ENCODE measurements at places on chromosomes 11 and 22.
A peak's percentile ranks its signal among the peaks of the same experiment; 100 is the strongest.

GRCh38 chr11:112666253-112666652 lies 295.0 kb upstream of the NCAM1 start:
- no peak for DNase-seq

DNA sequence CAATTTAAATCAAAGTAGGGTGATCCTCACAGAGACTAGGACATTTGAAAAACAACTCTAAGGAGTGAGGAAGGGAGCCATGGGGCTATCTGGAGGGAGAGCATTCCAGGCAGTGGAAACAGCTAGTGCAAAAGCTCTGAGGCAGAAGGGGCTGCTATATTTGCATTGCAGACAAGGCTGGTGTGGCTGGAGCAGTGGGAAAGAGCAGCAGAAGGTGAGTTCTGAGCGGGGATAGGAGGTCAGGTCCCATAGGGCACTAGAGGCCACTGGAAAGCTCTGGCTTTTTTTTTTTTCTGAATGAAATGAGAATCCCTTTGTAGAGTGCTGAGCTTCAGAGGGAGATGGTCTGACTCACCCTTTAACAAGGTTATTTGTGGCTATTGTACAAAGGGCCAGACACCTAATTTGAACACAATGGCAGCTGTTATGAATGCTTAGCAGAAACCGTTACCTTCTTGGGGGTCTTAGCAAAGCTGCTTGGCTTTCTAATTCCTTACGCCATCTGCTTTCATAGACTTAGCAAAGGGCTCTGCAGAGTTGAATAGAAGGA lies 291.6 kb downstream of the BUD13 start:
- DNase-seq = no peak

- no peak for DNase-seq
These were observed 286.6 kb downstream of the ETS1 start for GRCh38 chr11:128300785-128301184.

- no peak for DNase-seq
These were observed 84.8 kb upstream of the SHANK2 start for GRCh38 chr11:71336996-71337754.

- no peak for DNase-seq
These were observed 103.7 kb downstream of the CD44 start for GRCh38 chr11:35242412-35243242.

- no peak for DNase-seq
These were observed 116.4 kb downstream of the APOL5 start for GRCh38 chr22:35834061-35834460.

DNA sequence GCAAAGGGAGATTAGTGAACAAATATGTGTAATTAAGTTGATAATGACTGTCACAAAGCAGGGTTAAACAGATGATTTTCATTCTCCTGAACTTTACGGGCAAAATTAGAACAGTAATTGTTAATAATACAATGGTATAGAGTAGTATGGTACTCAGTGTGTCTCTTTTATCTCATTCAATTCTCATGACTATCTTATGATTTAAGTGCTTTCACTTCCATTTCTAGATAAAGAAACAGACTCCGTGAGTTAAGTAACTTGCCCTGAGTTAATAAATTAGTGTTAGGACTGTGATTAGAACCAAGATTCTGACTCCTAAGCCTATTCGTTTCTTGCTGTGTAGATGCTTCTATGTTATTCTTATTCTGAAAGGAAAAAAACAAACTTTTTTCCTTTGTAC lies 22.0 kb downstream of the PIH1D2 start:
- no peak for DNase-seq

GRCh38 chr11:133842730-133843129 lies 2.6 kb downstream of the SPATA19 start:
- DNase-seq = no peak

DNA sequence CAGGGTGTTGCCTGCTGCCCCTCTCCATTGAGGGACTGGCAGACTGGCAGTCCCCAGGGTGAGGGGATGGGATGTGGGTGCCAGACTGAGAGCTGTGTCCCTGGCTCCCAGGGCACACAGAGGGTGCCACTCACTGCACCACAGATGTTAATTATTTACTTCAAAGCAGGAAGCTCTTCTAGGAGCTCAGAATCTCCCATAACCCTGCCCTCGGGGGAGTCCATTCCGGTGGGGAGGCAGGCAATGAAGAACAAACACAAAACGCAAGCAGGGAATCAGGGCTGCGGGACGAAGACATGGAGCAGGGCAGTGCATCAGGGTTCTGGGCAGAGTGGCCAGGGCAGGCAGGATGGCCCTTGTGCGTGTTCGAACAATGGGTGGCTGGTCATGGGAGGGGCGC lies 24.4 kb upstream of the FLRT1 start:
- DNase-seq = no peak

GRCh38 chr11:93761910-93762309 lies 20.4 kb downstream of the C11orf54 start:
- no peak for DNase-seq

GRCh38 chr22:42639541-42640241 lies 710 bp downstream of the ATP5MGL start:
- DNase-seq = no peak

- DNase-seq = no peak
These were observed 27.3 kb downstream of the TSPAN18 start for GRCh38 chr11:44753961-44754645.

- no peak for DNase-seq
These were observed 75.3 kb downstream of the MYO18B start for GRCh38 chr22:25817092-25817943.

- no peak for DNase-seq
These were observed 1.9 kb downstream of the UPK2 start for GRCh38 chr11:118957968-118958367.

DNA sequence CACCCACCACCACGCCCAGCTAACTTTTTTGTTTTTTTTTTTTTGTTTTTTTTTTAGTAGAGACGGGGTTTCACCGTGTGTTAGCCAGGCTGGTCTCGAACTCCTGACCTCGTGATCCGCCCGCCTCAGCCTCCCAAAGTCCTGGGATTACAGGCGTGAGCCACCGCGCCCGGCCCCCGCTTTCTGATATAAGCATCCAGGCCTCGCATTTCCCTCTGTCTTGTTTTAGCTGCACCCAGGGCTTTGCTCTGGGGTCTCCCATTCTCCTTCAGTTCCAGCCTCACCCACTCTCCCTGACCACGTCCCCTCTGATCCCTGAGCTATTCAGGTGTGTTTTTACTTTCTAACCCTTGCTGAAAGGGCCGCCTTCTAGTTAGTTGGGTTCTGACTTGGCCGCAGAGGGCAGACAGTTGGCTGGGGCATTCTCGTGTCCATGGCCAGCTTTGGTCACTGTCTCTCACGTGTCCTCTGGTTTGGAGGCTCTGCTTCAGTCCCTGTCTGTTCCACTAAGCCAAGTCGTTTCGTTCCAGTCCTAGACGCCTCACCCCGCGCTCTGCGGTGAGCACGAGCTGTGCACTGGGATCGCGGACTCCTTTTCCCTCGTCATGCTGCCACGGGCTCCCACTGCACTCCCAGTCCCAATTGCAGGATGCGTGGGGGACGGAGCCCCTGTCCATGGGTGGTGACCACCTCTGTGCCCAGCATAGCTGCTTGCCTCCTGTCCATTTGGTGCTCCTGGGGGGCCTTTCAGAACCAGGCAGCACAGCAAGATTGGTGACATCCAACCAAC lies 6.0 kb upstream of the TNNT3 start:
- no peak for DNase-seq

DNA sequence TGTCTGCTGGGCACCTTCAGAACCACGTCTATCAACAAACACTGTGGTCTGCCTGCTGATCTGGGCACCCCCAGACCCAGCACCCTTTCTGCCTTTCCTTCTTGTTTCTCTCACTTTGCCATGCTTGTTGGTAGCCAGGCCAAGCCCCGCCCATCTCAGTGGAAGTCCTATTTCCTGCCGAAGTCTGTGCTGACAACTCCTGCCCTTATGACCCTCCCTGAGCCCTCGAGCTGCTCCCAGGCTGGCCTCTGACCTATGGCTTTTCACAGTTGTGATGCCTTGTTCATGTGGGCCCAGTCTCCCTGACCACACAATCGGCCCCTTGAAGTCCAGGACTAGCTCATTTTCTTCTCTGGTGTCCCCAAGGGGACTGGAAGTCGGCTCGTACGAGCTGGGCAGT lies 132.1 kb downstream of the DSCAML1 start:
- no peak for DNase-seq

DNA sequence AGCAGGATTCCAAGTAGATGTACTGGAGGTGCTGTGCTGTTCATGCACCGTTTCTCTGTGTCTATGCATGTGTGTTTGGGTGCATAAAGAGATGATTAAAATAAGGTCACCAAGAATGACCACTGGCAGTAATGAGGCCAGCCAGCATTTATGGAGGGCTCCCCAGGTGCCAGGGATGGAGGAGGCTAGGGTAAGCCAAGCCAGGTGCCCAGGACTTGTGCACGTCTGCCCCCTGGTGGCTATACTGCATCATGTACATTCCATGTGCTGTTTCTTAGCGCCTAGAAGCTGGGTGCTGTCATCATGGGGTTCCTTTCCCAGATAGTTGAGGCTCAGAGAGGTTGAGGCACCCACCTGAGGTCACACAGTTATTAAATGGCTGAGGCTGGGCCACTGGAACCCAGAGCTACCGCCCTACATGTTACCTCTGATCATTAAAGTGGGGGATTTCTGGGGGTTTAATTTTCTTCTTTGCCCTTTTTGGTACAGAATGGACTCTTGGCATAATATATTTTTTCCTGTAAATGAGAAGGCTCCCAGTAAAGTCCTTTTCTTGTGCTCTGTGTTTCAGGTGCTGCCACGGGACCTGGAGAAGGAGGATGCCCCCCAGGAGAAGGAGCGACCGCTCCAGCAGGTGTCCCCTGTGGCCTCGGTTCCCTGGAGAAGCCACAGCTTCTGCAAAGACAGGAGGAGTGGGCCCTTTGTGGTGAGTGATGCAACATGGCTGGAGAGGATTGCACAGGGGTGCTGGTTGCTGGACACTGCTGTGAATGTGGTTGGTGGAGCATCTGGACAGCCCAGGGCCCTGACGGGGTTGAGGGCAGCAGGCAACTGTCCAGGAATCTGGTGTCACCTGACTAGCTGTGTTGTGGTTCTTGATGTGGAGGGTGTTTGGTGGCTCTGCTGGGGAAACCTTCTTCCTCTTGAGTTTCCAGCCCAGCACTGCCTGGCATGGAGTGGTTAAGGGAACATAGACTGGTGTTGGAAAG lies 96.4 kb downstream of the KIAA1671 start:
- DNase-seq = peak; percentile 52

GRCh38 chr11:71207563-71207962 lies 44.8 kb downstream of the SHANK2 start:
- DNase-seq = no peak

DNA sequence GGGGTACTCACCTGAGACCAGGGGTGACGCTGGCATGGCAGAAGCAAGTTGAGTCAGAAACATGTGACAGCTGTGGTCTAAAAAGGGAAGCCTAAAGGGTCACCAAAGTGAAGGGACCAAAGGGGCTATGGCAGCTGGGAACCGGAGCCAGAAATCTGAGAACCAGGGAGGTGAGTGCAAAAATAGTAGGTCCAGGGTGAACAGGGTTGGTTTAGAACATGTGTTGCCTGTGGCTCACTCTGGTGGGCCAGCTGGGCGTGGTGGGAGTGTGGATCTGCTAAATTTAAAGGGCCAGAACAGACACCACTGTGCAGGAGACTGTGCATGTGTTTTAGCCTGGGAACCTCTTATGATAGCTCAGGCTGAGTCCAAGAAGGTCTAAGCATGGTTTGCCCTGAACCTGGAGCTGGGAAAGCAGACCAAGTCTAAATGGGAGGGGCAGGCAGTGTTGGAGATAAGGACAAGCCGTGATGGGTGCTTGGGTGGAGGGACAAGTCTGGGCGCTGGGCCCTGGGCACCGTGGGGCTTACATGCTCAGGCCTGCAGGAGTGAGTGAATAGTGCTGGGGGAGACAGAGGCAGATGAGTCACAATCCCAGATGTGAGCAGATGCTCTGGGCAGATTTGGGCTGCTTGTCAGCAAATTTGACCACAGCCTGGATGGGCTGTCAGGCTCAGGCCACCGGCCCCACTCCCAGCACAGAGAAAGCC lies 41.4 kb upstream of the ZBED5 start:
- no peak for DNase-seq

DNA sequence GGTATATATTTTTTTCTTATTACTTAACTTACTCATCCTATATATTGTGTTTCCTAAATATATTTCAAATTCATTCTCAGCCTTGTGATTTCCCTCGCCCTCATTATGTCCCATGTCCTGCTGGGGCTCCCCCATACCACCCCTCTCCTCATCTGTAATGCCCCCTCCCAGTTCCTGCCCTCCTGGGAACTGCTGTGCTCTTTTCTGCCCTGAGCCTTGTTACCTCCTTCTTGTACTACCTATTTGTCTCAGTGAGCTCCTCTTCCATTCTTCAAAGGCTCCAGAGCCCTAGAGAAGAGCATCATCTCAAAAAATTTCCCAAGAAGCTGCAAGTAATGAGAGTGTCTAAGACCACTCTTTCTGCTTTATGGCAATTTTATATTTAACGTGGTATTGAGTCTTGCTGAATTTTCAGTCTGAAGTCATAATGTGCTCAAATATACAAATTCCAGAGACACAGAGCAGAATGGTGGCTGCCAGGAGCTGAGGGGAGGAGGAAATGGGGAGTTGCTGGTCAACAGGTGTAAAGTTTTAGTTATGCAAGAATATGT lies 66.5 kb upstream of the TOP3B start:
- DNase-seq = no peak

- no peak for DNase-seq
These were observed 39.7 kb downstream of the IGLL5 start for GRCh38 chr22:22927196-22927887.

DNA sequence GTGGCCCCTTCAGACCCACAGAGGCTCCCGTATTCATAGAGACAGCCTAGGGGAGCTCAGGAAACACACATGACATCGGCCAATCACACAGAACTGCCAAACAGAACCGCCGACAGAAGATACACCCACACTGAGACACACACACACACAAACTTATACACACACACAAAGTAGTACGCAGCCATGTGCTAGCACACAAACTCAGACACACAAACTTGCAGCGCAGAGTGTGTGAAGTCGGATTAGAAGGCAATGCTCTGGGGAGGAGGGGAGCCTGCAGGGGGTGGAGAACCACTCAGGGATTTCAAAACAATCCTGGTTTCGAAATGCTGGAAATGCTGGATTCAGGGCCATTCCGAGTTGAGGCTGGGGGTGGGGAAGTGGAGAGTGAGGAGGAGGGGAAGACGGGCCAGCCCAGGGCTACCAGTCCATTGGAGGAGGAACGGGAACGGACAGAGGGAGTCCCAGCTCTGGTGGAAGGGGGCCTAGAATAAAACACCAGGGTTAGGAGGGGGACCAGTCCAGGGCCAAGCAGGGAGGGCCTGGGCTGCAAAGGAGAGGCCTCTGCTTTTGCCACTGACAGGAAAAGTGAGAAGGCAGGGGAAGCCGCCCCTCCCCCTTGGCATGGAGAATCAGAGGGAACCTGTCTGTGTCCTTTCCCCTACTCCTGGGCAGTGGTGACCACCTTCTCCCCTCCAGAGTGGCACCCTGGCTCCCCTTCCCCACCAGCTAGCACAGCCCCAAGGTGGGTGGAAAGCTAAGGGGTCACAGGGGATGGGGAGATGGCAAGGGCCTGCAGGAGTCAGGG lies 4.4 kb downstream of the BCL9L start:
- DNase-seq = no peak

GRCh38 chr11:115769891-115770290 lies 265.7 kb upstream of the CADM1 start:
- no peak for DNase-seq

GRCh38 chr22:48644108-48644507 lies 1183.6 kb downstream of the BRD1 start:
- no peak for DNase-seq

- no peak for DNase-seq
These were observed 53.3 kb upstream of the CD44 start for GRCh38 chr11:35085531-35086165.
